ENCODE measurements at places on chromosomes 1 and 21.

DNA sequence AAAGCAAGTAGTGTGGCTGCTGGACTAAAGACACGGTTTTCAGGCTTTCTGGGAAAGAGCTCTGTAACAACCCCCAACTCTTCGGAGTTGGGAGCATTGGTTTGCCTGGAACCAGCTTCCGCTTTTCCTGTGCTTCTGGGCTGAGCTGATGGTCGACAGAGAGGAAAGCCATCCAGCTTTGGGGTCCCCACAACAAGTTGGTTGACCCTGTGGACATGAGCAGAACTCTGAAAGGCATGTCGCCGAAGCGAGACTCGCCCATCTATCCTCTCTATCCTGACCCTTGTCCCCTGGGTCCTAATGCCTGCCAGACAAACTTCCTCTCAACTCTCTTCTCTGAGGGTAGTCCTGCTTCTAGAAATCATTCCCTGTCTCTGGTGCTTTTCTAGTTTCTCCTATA, 31.9 kb upstream of the FCGR2A start:
- DNase-seq = no peak

GRCh38 chr1:221992427-221992826, 250.5 kb upstream of the DUSP10 start:
- DNase-seq = no peak

DNA sequence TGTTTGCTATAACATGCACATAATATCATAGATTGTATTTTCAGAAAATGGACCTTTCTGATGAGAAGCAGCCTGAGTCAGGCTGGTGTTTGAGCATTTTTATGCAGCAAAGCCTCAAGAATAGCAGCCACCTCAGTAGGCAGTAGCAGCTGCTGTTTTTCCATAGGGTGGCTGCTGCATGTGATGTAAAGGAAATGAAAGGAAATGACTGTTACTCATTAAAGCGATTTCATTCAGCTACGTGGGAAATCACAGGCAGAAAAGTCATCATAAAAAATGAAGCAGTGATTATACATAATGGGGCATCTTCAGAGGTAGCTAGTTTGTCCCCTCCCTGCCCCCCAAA, 110.4 kb downstream of the PATJ start:
- DNase-seq = no peak

DNA sequence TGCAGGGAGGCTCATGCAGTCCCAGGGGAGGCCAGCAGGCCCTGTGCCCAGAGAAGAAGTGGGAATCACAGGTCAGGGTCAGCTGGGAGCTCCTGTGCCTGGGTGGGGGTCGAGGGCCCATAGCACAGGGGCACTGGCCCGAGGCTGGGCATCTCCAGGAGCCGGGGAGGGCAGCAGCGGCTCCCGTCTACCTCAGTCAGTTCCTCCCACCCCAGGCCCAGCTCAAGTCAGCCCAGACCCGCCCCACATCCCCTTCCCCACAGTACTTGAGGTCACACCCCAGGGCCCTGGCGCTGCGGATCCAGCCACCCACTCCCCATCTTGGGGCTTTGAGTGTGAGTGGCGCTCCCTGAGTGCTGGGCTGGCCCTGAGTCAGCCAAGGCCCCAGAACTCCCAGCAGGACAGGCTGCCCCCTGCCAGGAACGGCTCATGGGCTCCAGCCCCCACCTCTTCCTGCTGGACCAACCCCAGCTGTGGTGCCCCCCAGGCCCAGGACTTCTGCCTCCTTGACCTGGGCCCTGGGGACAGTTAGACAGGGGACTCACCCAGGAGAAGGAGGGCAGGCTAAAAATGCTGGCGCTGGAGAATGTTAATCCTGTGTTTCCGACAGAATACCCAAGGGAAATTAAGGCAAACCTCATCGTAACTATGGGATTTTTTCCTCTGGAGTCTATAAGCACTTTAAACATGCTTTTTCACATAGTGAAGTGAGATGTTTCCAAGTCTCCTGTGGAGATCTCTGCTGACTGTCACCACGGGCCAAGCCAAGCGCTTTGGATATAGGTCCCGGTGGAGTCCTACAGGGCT, 68.8 kb upstream of the COL6A1 start:
- no peak for DNase-seq

DNA sequence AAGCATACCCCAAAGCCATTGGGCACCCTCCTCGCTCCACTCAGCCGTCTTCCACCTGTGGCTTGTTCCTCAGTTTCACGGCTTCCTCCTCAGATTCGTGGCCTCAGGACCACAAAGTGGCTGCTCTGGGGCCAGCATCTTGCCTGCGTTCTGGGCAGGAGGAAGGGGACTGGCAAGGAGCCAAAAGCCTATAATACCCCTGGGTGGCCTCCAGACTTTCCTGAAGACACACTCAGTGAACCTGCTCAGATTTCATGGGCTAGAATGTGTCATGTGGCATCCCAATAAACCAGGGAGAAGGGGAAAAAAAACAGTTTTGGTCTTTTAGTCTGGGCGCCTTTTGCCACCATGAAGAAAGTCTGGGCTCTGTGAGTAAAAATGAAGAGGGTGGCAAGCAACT, 62.0 kb downstream of the SDC3 start:
- DNase-seq = no peak

DNA sequence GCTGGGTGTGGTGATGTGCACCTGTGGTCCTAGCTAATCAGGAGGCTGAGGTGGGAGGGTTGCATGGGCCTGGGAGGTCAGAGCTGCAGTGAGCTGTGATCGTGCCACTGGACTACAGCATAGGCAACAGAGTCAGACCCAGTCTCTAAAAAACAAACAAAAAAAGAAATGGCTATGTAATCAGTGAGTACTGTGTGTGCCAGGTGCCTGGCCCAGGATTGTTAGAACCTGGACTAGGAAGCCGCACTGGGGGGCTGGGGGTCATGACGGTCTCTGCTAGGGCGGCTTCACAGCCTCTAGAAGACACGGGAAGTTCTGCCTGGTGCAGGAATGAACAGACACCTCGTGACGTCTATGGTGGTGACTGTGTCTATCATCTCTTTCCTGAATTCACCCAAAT, 8.5 kb downstream of the TMEM9 start:
- DNase-seq = no peak

DNA sequence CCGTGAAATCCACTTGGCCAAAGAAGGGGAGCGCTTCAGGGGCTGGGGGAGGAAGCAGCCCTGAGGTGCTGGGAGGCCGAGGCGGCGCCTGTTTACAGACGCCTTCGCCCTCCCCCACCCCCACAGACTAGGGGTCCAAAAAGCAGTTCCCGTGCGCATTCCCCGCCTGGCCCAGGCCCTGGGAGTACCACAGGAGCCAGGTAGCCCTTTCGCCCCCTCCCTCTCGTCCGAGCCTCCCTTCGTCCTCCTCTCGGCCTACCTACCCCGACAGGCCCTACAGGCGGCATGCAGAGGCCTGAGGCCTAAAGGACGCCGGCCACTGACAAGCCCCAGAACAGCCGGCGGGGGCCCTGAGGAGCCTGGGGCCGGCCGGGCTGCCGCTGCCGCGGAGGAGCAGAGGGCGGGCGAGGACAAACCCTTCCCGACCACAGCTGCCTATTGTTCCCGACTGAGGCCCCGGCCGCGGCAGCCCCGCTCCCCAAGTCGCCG, 522 bp downstream of the RC3H1 start:
- no peak for DNase-seq

GRCh38 chr1:53341521-53341895, 13.6 kb upstream of the LRP8 start:
- DNase-seq = no peak

Measured in cortex of kidney (tissue), 1 donor.